Hematopoietic multipotent progenitor cell treated with erythropoietin and hydrocortisone succinate and interleukin-3 and kit ligand, for 15 days (in vitro differentiated cells): ENCODE measurements at places on chromosomes 6 and 20.

DNA sequence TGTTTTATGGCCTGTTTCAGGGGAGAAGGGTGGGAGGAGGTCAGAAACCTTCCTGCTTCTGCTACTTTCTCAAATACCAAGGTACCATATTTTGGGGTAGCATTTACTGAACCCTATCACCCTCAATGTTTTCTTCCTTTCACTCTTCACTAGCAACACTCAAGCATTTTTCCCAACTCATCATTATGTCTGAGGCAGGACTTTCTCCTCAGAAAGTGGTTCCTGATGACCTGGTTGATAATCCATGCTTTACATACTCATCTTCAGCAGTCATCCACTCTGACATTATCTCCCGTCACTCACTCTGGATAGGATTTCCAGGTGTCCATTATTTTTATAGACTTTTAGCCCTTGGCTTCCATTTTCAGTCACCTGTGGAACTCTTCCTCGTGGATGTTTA, 21.1 kb downstream of the ZNF292 start:
- no peak for DNase-seq

GRCh38 chr6:139126931-139127330, 7.9 kb upstream of the HECA start:
- no peak for DNase-seq

- DNase-seq: no peak
Observed at GRCh38 chr6:160178271-160178670, 56.7 kb downstream of the SLC22A1 start.

DNA sequence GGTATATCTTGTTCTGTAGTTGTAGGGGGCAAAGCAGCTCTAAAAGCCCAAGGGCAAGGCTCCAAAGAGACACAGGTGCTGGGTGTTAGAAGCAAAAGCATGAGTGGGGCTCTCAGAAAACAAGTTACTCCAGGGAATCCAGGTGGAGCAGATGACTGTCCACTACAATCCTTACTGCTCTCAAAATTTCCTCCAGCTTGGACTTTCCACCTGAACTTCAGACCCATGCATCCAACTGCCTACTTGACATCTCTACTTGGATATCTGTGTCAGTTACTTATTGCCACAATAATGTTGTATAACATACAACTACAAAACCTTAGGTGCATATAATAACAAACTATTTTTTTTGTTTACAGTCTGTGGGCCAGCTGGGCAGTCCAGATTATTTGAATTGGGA, 22.8 kb upstream of the DTNBP1 start:
- DNase-seq: no peak

- no peak for DNase-seq
Observed at GRCh38 chr20:64063389-64064144, 569 bp downstream of the TCEA2 start.

GRCh38 chr6:144152334-144152900, 2.1 kb downstream of the STX11 start:
- no peak for DNase-seq

DNA sequence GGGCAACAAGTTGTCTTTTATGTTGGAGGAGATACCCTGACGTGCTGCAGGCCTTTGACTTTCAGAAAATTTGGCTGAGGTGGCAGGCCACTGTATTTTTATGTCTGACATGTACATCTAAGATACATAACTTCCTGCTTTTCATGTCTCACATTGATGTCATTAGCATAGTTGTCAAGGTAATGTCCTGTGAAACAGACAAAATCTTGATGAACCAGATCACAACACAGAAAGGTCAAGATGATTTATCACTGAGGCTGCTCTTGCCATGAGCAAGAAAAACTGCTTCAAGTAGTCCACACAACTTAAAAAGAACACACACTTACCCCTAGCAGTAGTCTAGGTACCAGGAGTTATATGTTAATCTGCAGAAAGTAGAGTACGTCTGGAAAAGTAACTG, 50.2 kb upstream of the GNRH2 start:
- no peak for DNase-seq

GRCh38 chr20:57188576-57189079, 77.8 kb downstream of the BMP7 start:
- no peak for DNase-seq

GRCh38 chr6:126026001-126026400, 39.7 kb downstream of the TRMT11 start:
- DNase-seq: no peak

- DNase-seq: no peak
Observed at GRCh38 chr6:15368186-15368585, 122.3 kb downstream of the JARID2 start.

GRCh38 chr6:142892254-142893021, 52.5 kb downstream of the HIVEP2 start:
- no peak for DNase-seq

DNA sequence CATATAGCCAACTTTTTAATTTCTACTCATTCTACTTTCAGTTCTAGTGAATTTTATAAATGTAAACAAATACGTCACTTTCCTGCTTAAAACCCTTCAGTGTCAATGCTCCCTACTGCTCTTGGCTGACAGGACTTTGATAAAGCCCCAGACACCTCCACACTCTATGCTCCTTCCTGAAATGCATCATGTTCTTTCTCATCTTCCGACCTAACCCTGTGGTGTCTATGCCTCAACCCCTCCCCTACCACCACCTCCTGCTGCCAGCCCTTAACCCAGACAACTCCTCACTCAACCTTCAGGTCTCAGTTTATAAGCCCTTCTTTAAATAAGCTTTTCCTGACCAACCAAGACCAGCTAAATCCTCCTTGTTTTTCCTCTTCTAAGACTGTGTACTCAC, 19.1 kb downstream of the TLDC2 start:
- no peak for DNase-seq

DNA sequence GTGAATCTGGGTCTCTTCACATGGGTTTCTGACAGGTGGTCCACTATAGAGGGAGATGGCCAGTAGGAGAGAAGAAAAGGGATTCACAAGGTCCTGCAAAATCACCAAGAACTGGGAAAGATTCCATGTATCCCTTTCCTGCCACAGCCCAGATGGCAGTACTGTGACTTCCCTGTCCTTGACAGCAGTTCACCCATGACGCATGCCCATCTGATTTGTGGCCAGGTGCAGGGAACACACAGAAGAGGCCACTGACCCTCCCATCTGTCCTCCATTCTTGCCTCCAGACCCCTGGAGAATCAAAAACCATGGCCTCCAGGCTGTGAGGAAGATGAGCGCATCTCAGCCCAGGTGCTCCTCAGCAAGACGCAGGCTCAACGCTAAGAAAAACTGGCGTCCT, 183.1 kb upstream of the RREB1 start:
- no peak for DNase-seq

- no peak for DNase-seq
Observed at GRCh38 chr6:34068462-34069044, 77.3 kb downstream of the GRM4 start.

DNA sequence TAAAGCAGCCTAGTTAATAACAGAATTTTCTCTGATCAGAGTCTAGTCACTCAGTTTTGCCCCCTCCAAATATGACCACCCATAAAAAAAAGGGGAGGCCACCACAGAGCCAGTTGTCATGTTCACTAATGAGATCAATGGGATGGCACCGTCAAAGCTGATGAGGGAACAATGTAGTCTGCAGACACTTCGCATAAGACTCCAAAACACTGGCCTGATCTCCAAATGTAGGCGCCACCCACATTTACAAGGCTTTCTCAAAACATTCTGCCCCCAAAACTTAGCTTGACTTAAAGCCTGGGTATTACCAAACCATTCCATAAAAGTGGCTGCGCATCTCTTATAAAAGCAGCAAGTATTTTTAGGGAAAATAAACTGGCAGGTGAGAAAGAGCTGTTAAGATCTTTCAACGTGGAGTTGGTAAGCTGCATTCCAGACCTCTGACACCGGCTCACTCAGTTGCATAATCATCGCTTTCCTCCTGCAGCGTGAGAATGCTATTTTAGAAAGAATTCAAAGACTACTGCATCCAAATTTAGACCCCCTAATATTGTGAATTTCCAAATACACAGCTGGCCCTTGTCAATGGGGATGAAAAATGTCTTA, 59.3 kb downstream of the TBC1D7 start:
- DNase-seq: no peak

- peak; percentile 68 for DNase-seq
Observed at GRCh38 chr20:13546497-13547131, 92.1 kb downstream of the TASP1 start.

GRCh38 chr20:50983321-50983720, 24.7 kb downstream of the MOCS3 start:
- no peak for DNase-seq

- DNase-seq: no peak
Observed at GRCh38 chr6:138538390-138539031, 39.2 kb upstream of the NHSL1 start.

DNA sequence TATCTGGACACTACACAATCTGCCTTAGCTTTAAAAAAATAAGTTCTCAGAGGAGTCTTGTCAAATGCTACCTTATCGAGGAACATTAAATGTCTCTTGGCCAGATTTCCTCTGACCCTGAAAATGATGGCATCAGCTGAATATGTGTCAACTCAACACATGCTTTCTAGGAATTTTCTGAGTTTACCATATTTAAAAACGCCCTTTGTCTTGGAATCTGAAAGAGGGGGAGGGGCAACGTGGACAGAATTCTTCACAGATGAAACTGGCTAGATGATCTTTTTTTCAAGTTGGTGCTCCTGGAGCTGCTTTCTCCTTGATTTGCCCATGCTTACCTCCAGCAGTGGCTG, 5.1 kb downstream of the SOX4 start:
- DNase-seq: no peak

- DNase-seq: peak; percentile 85
Observed at GRCh38 chr6:156791320-156791850, 14.2 kb downstream of the ARID1B start.

GRCh38 chr6:51511081-51511480, 576.3 kb downstream of the PKHD1 start:
- DNase-seq: no peak

GRCh38 chr6:82980086-82980485, 85.6 kb downstream of the UBE3D start:
- DNase-seq: no peak

GRCh38 chr6:150382171-150382570, 13.4 kb downstream of the IYD start:
- DNase-seq: no peak

- DNase-seq: no peak
Observed at GRCh38 chr6:43575105-43575771, 600 bp downstream of the XPO5 start.

- no peak for DNase-seq
Observed at GRCh38 chr6:102355578-102355977, 962.1 kb downstream of the GRIK2 start.

- no peak for DNase-seq
Observed at GRCh38 chr6:71619836-71620235, 266.5 kb upstream of the RIMS1 start.

GRCh38 chr6:168165373-168165772, 86.4 kb upstream of the FRMD1 start:
- no peak for DNase-seq

- no peak for DNase-seq
Observed at GRCh38 chr6:112620812-112621569, 273.9 kb downstream of the RFPL4B start.

DNA sequence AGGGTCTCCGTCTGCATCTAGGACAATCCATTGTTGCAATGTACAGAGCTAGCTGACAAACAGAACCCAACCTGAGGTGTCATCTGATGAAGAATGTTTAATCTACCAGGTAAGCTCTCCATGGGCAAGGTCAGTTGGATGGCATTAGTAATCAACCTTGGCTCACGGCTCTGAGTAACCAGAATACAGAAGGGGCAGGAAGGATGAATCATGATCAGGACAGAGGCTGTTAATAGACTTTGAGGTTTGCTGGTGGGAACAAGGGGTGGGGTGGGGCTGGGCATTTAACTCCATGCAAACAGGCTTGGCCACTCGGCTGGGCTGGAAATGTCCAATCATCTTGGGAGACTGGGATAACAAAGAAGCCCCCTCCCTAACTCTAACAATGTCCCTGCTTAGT, 77.1 kb upstream of the MRPS10 start:
- DNase-seq: no peak

- no peak for DNase-seq
Observed at GRCh38 chr6:156794546-156795354, 17.6 kb downstream of the ARID1B start.

GRCh38 chr6:166465671-166466087, 82.9 kb upstream of the MPC1 start:
- no peak for DNase-seq

DNA sequence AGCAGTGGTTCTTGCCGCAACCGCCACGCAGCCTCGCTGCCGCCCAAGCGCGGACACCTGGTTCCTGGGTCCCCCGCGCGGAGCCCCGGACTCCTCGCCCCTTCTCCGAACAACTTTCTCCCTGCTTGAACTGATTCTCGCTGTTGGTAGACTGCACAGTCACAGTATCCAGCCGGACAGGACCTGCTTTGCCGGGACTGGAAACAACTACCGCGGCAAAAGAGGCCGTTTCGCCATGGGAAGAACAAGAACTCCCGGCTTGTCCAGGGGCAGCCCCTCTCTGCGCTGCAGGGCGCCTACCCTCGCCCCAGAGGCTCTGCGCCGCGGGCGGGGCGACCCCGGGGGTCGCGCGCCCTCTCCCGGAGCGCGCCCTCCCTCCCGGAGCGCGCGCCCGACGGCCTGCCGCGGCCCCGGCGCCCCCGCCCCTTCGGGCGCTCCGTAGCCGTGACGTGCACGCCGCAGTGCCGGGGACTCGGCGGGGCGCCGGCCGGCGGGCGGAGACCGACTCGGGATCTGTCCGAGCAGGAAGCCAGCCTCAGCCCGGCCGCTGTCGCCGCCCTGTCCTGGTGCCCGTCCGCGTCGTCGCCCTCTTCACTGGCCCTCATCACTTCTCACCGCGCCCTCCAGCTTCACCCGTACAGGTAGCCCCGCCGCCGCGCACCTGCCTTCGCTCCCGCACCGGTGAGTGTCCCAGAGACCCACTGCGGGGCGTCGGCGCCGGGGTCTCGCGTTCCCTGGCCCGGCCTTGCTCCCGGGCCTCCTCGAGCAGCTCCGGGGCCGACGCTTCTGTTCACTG, at the start of gene MYO6:
Gene MYO6, plus strand, starts transcription at position 497 of the 796 bp plus-strand sequence. CDS start 68,309 bp downstream, outside the sequence.
- no peak for DNase-seq

- no peak for DNase-seq
Observed at GRCh38 chr6:3320238-3320811, 61.6 kb downstream of the PSMG4 start.

- no peak for DNase-seq
Observed at GRCh38 chr20:44752099-44752931, 6.7 kb downstream of the KCNK15 start.

DNA sequence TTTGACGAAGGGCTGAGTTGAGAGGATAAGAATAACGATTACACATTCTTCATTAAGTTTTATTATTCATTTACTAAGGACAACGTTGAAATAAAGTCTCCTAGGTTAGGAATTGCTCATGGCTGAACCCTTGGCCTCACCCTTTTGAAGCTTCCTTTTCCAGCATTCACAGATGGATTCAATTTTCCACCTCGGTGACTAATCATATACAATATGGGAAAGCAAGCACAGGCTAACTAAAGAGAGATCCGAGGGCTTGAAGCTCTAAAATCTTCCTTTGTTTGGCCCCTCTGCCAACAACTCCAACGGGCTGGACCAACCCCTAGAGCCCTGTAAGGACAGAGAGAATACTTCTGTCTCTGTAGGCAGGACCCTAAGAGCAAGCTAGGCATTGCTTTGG, 159.5 kb downstream of the SOD2 start:
- no peak for DNase-seq
